ENCODE measurements at places on chromosomes 4 and X.

DNA sequence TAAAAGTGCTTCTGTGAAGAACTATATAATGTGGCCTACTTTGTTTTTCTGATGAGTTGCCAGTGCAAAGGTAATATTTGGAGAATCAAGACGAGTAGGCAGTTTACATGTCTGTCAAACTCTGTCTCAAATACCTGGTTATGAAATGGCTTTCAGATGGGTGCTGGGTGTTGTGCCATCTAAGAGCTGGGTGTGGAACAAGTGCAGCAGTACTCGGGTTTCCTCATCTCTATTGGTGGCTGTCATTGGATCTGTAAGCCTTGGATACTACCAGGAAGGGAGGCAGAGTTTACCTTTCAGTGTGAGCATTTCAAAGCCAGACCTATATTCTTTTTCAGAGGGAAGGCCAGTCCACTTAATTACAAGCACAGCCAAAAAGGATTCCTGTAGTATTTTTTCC is 37.2 kb downstream of the MTM1 start:
- no peak for DNase-seq

DNA sequence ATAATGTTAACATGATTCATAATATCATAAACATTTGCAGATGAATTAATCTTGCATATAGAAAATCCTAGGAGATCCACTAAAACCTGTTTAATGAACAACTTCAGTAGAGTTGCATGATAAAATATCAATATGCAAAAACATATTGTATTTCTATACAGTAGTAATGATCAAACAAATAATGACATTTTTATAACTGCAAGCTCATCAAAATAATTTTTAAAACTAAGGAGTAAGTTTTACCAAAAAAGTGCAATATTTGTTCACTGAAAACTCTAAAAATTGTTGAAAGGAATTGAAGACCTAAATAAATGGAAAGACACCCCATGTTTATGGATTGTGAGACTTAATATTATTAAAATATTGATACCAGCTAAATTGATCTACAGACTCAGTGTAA is 15.9 kb upstream of the GPRASP2 start:
- DNase-seq = no peak

GRCh38 chr4:26907731-26908599 is 47.3 kb downstream of the STIM2 start:
- DNase-seq = no peak

DNA sequence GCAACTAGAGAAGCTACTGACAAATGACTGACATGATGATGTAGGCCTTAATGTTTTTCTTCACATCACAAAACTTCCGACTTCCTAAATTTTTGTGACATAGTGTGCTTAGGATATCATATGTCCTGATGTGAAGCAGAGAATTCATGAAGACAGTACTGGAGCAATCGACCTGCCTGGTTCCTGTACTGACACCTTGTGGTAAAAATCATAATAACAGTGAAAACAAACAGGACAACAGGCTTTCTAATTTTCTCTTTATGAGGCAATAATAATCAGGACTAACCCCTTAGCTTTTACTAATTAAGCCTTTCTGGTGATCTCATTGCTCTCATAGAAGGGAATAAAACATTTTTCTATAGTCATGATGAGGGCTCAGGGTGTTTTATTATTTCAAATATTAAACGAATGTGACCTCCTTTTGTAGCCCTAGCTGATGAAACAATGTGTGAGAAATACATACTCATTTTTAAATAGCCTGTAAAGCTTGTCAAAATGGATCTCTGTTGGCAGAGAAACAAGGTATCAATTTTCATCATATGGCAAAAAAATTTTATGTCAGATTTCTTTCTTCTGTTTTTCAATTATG is 158.4 kb downstream of the TENT5D start:
- no peak for DNase-seq

- DNase-seq = peak; percentile 48
Observed at GRCh38 chr4:20252656-20253282, 1.1 kb downstream of the SLIT2 start.

DNA sequence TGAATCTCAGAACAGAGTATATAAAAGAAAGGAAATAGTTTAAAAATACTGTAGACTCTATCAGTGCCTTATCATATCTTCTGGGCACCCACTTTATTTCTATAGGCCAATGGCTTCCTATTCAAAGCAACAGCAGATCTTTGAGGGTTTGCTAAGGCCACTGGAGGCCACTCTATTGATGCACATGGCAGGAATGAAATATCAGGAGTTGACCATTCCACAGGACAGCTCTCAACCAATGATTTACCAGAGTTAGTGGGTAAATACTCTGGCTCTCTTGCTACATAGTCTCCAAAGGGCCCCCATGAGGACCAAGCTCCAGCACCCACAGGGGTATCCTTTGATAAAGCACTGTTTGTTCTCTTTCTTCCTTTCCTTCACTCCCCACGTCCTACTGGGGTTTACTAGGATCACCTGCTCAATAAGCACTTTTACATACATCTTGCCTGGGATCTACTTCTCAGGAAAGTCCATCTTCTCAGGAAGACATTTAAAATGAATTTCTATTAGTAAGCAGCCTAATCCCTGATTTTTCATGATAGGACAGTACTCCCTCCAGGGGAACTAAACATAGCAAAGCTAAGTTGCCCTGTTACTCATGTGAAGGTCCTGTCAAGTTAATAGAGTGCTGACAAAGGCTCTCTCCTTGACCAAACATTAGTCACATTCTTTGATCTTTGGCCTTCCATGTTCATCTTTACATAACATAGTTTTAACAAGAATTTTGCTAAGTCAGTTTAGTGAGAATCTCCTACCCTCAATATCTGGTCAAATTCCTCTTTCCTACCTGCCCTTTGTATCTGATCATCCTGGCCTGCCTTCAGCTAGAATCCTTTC is 459.7 kb downstream of the GRXCR1 start:
- no peak for DNase-seq

- no peak for DNase-seq
Observed at GRCh38 chr4:3108211-3108610, 33.7 kb downstream of the HTT start.

- DNase-seq = no peak
Observed at GRCh38 chr4:25113915-25114904, 46.0 kb downstream of the SEPSECS start.

DNA sequence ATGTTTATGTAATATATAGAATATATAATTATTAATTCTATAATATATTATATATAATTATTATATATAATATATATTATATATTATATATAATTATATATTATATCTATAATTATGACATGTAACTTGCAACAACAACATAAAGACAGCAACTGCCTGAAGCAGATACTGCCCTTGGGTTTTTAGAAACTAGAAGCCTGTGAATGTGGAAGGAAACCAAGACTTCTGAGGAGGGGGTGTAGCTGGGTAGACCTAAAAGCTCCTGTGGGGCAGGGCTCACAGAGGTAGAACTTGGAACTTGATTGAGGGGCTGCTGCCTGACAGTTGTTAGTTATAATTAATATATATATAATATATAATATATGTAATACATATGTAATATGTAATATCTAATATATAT is 167.2 kb upstream of the SLIT2 start:
- DNase-seq = no peak

Data from lower lobe of right lung (tissue), 2 donors.